ENCODE measurements at places on chromosomes 1 and 21. TPM values are rescaled to one million over a fixed set of nuclear protein-coding genes. Genes with fewer than 3 reads are reported as not detected.
A peak's percentile ranks its signal among the peaks of the same experiment; 100 is the strongest.

GRCh38 chr1:183840140-183840539, 35.2 kb downstream of the RGL1 start:
- no peak overlapping the region for H3K4me3 ChIP-seq
- no peaks in the 10 kb centered on the region for H3K36me3 ChIP-seq
- no peak overlapping the region for H3K27ac ChIP-seq
- H3K4me1 ChIP-seq, result peaks cover 65% of the 10 kb centered on the region
- no peaks in the 10 kb centered on the region for H3K27me3 ChIP-seq

- H3K27ac ChIP-seq, result peak overlapping the region; percentile 83
- H3K4me3 ChIP-seq, result no peak overlapping the region
- DNase-seq, result peak; percentile 30
- peaks cover 9% of the 10 kb centered on the region for H3K27me3 ChIP-seq
These were observed 31.3 kb downstream of the CCN1 start for GRCh38 chr1:85611856-85612255.

DNA sequence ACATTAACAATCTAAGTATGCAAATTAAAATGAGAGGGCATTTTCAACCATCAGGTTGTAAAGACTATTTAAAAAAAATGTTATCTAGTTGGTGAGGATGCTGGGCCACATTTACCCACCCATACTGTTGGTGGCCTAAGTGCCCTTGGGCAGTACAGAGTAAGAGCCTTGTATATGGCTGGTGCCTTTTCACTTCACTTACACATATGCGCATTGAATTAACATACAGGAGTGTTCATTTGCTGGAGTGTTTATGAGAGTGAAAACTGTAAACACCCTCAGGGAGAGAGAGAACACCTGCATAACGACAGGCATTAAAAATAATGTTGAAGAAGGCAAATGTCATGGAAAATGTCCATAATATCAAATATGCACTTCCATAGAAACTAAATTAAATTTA, 427.1 kb downstream of the PCP4 start:
- no peaks in the 10 kb centered on the region for H3K36me3 ChIP-seq
- no peaks in the 10 kb centered on the region for H3K4me1 ChIP-seq
- H3K4me3 ChIP-seq, result no peak overlapping the region
- H3K27ac ChIP-seq, result no peak overlapping the region

MTF1 gene
- total RNA-seq, result 6.1 TPM

- no peaks in the 10 kb centered on the region for H3K4me1 ChIP-seq
- no peaks in the 10 kb centered on the region for H3K27me3 ChIP-seq
- H3K27ac ChIP-seq, result no peak overlapping the region
- H3K4me3 ChIP-seq, result no peak overlapping the region
These were observed 152.7 kb downstream of the PIK3R3 start for GRCh38 chr1:45979778-45980176.

OPTC gene
- not detected for total RNA-seq

KRTAP11-1 gene
- total RNA-seq, result 0.59 TPM

MANEAL gene
- 0.44 TPM for total RNA-seq

DNA sequence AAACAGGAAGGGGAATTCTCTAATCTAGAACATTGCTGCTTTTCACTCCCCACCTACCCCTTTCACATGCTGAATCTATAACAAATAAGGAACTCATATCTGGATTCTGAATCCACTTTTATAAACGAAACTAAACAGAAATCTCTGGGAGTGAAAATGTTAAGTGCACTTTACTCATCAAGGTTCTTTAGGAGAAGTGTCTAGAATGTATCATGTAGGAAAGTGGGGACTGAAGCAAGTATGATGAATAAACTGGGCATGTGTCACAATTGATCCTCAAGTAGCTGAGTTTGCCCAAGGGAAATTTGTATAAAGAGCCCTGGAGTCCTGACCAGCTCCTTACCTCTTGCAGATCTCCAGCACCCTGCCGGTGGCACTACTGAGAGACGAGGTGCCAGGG, 19.8 kb downstream of the AVPR1B start:
- H3K27me3 ChIP-seq, result no peaks in the 10 kb centered on the region
- no peaks in the 10 kb centered on the region for H3K4me1 ChIP-seq
- no peak overlapping the region for H3K27ac ChIP-seq
- H3K4me3 ChIP-seq, result no peak overlapping the region

- H3K4me1 ChIP-seq, result no peaks in the 10 kb centered on the region
- no peak overlapping the region for H3K27ac ChIP-seq
- H3K4me3 ChIP-seq, result no peak overlapping the region
- no peaks in the 10 kb centered on the region for H3K27me3 ChIP-seq
- no peaks in the 10 kb centered on the region for H3K36me3 ChIP-seq
These were observed 575.6 kb downstream of the AGBL4 start for GRCh38 chr1:49448200-49448599.

- H3K27me3 ChIP-seq, result no peaks in the 10 kb centered on the region
- no peak for DNase-seq
These were observed 270.6 kb downstream of the TPR start for GRCh38 chr1:186104459-186104858.

DNA sequence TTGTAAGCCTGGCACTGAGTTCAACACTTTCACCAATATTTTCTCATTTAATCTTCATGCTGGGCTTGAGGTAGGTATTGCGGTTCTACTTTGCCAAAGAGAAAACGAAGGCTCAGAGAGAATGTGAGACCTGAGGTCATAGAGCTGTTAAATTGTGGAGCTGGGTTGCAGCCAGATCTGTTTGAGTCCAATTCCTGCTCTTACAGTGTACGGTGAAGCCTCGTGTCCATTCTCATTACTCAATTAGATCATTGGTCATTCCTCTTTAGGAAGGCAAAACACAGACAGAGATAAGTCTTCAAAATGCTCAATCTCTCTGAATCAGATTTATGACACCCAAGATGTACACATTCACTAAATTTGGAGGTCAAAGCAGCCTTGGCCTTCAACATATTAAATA, 559.0 kb upstream of the DAB1 start:
- H3K36me3 ChIP-seq, result no peaks in the 10 kb centered on the region
- no peak overlapping the region for H3K27ac ChIP-seq
- H3K27me3 ChIP-seq, result no peaks in the 10 kb centered on the region

CFAP74 gene
- total RNA-seq, result not detected

DNA sequence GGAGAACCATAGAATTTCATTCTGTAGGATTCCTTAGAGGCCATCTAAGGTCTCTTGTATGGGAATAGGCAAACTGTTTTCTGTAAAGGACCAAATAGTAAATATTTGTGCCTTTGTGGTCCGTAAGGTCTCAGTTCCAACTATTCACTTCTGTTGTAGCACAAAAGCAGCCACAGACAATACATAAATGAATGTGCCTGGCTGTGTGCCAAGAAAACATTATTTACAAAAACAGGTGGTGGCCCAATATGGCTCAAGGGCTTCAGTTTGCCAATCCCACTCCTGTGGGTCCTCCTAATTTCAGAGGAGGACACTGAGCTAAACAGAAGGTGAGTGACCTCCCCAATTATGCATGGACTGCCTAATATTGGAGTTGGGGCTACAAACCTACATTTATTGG, 67.6 kb upstream of the EDEM3 start:
- H3K36me3 ChIP-seq, result peaks cover 51% of the 10 kb centered on the region
- no peak for DNase-seq
- no peak overlapping the region for H3K4me3 ChIP-seq
- H3K27ac ChIP-seq, result no peak overlapping the region
- H3K4me1 ChIP-seq, result no peaks in the 10 kb centered on the region
- no peaks in the 10 kb centered on the region for H3K27me3 ChIP-seq

PEAR1 gene
- total RNA-seq, result 32.0 TPM

DNM3 gene
- 13.7 TPM for total RNA-seq

S100A10 gene
- total RNA-seq, result 225 TPM

DNA sequence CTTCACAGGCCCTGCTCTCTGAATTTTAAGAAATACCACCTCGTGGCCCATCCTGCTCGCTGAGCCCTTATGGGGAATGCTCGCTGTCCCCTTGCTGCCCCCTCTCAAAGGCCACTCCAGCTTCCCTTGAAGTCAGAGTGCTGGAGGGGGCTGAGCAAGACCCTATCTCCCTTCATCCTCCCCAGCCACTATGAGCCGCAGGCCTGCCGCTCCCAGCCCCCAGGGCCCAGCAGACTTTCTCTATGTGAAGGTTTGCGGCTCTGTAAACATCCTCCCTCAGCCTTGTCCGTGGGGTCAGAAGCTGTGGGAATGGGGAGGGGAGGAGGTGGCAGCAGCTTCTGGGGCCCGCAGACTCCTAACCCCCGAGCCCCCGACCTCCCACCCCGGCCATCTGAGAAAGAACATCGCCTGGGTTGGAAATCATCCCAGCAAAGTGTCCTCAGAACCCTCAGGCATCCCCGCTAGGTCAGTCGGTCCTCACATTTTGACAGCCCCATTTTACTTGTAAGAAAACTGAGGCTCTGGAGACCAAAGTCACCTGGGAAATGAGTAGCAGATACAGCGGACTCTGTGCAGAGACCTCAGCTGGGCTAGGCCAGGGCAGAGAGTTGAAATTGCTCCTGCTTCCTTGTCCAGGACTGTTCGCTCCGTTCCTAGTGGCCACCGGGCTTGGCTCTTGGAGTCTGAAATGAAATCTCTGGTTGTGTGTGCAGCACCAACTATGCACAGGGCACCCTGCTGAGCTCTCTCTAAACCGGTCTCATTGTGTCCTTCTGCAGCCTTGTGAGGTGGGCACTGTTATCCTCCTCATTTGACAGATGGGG, 4.4 kb downstream of the KCNQ4 start:
- no peaks in the 10 kb centered on the region for H3K36me3 ChIP-seq
- H3K27me3 ChIP-seq, result peaks cover 3% of the 10 kb centered on the region
- H3K4me3 ChIP-seq, result no peak overlapping the region
- no peak for DNase-seq
- H3K4me1 ChIP-seq, result no peaks in the 10 kb centered on the region

DNA sequence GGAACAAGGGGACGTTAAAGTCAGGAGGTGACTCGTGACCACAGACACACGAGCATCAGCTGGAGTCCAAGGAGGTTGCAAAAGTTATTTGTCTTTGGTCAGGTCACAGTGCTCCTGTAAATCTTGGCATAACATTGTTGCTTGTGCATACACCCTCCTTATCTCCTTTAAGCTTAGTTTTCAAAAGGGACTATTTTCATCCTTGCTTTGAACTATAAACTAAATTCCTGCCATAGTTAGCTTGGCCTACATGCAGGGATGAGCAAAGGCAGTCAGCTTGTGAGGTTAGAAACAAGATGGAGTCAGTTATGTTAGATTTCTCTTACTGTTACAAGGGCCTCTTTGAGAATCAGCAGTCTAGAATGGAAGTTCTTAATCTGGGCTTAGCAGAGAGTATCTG, 28.0 kb upstream of the FASLG start:
- no peak overlapping the region for H3K27ac ChIP-seq
- no peaks in the 10 kb centered on the region for H3K27me3 ChIP-seq
- H3K36me3 ChIP-seq, result no peaks in the 10 kb centered on the region
- no peaks in the 10 kb centered on the region for H3K4me1 ChIP-seq
- no peak for DNase-seq
- no peak overlapping the region for H3K4me3 ChIP-seq

DNA sequence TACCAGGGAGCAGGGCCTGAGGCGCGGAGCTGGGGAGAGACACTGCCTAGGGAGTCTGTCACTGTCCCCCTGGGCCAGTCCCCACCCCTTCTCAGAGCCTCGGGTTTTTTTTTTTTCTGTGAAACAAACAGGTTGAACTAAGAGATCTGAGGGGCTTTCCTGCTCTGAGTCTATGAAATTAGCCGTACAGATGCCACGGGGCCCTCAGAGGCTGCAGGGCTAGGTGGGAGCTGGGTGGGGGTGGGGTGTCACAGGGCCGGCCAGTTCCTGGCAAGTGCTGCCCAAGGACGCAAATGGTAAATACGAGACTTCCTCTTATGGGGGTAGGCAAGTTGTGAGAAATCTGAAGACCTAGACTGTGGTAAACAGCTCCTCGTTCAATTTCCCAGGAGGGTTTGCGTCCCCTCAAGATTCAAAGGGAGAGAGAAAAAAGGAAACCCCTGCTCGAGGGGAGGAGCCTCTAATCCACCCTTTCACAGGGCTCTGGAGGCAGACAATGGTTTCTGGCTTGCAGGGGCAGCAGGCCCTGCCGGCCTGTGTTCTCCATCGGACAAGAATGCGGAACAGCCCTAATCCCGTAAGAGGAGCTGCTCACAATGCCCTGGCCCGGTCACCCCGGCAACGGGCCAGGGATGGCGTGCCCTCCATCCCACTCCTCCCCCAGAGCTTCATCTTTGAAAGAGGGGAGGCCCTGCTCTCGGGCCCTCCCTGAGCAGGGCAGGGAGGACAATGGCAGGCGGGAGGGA, 7.8 kb downstream of the NUAK2 start:
- no peaks in the 10 kb centered on the region for H3K27me3 ChIP-seq
- DNase-seq, result no peak
- peaks cover 70% of the 10 kb centered on the region for H3K4me1 ChIP-seq
- H3K27ac ChIP-seq, result peak overlapping the region; percentile 83
- peak overlapping the region; percentile 24 for H3K4me3 ChIP-seq
- no peaks in the 10 kb centered on the region for H3K36me3 ChIP-seq

- no peak overlapping the region for H3K27ac ChIP-seq
- DNase-seq, result no peak
- no peaks in the 10 kb centered on the region for H3K36me3 ChIP-seq
- no peaks in the 10 kb centered on the region for H3K27me3 ChIP-seq
These were observed 75.4 kb downstream of the MDM4 start for GRCh38 chr1:204591473-204592090.

DNA sequence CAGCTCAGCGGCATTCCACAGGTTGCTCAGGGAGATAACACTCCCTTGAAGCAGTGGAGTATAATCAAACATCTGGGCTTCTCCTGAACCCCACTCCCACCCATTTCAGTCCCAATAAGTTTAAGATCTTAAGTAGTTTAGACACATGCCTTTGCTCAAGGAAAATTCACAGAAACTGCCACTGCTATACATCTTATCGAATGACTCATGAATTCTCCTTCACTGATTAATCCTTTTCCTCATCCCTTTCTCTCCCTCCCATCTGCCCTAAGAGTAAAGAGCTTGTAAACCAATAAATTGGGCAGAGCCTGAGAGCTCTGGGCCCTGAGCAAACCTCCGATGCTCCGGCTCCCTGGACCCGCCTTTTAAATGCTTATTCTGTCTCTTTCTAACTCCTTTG, 10.2 kb downstream of the VN1R5 start:
- H3K36me3 ChIP-seq, result no peaks in the 10 kb centered on the region
- no peaks in the 10 kb centered on the region for H3K27me3 ChIP-seq
- DNase-seq, result no peak
- H3K27ac ChIP-seq, result no peak overlapping the region
- no peaks in the 10 kb centered on the region for H3K4me1 ChIP-seq

GBP6 gene
- not detected for total RNA-seq

GRCh38 chr1:153679337-153680119, 1.0 kb downstream of the NPR1 start:
- no peaks in the 10 kb centered on the region for H3K4me1 ChIP-seq
- H3K27me3 ChIP-seq, result no peaks in the 10 kb centered on the region
- no peak for DNase-seq

- H3K27me3 ChIP-seq, result no peaks in the 10 kb centered on the region
- DNase-seq, result no peak
- H3K4me1 ChIP-seq, result no peaks in the 10 kb centered on the region
- no peak overlapping the region for H3K4me3 ChIP-seq
- H3K36me3 ChIP-seq, result no peaks in the 10 kb centered on the region
These were observed 48.5 kb downstream of the PHACTR4 start for GRCh38 chr1:28417926-28418637.

DNA sequence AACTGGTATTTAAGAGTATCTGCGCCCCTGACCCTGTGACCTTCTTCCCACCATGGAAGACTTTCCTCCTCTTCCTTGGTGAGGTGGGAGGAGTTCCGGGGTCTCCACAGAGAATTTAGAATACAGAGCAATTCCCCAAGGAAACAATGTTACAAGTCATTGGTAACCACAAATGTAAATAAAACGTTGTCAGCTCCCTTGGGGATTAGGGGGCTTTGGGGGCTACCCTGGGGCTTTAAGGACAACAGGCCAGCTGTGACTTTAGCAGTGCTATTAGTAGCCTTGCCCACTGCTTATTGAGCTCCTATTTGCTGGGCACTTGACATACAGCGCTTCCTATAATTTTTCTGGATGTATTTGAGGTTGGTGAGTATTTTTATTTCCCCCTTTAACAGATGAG, 69.0 kb downstream of the IGSF21 start:
- H3K4me1 ChIP-seq, result no peaks in the 10 kb centered on the region
- H3K27ac ChIP-seq, result no peak overlapping the region
- no peak for DNase-seq
- H3K4me3 ChIP-seq, result no peak overlapping the region

CENPL gene
- total RNA-seq, result 5.7 TPM
